ENCODE measurements at places on chromosomes 5 and 9.

- DNase-seq: no peak
- H3K27ac ChIP-seq: no peak overlapping the region
- H3K4me3 ChIP-seq: no peak overlapping the region
- peaks cover 13% of the 10 kb centered on the region for H3K36me3 ChIP-seq
Observed at GRCh38 chr9:123090198-123090896, 56.9 kb downstream of the GPR21 start.

- no peaks in the 10 kb centered on the region for H3K36me3 ChIP-seq
- no peaks in the 10 kb centered on the region for H3K27me3 ChIP-seq
- DNase-seq: no peak
- H3K4me3 ChIP-seq: no peak overlapping the region
Observed at GRCh38 chr5:128962211-128962610, 3.1 kb upstream of the SLC27A6 start.

DNA sequence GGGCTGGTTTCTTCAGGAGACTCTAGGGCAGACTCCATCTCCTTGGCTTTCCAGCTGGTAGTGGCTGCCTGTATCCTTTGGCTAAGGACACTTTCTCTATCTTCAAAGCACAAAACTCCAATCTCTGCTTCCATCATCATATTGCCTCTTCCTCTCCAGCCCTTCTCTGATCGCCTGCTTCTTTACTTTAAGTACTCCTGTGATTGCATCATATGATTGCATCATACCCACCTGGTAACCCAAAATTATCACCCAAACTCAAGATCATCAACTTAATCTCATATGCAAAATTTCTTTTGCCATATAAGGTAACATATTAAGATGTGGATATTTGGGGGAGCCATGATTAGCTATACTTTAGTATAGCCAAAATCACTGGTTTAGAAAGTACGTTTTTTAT is 1092.6 kb upstream of the CDH6 start:
- no peaks in the 10 kb centered on the region for H3K4me1 ChIP-seq
- H3K27ac ChIP-seq: no peak overlapping the region
- no peak for DNase-seq
- H3K27me3 ChIP-seq: no peaks in the 10 kb centered on the region
- no peak overlapping the region for H3K4me3 ChIP-seq
- no peaks in the 10 kb centered on the region for H3K36me3 ChIP-seq

GRCh38 chr9:95049761-95050160 is 267.7 kb downstream of the FANCC start:
- H3K27ac ChIP-seq: no peak overlapping the region
- no peaks in the 10 kb centered on the region for H3K27me3 ChIP-seq
- H3K4me1 ChIP-seq: no peaks in the 10 kb centered on the region

Measured in GM12878 (cell line).